ENCODE measurements at places on chromosomes 13 and 19.

GRCh38 chr19:45125975-45126493 lies 33.1 kb downstream of the PPP1R37 start:
- DNase-seq = peak; percentile 37

DNA sequence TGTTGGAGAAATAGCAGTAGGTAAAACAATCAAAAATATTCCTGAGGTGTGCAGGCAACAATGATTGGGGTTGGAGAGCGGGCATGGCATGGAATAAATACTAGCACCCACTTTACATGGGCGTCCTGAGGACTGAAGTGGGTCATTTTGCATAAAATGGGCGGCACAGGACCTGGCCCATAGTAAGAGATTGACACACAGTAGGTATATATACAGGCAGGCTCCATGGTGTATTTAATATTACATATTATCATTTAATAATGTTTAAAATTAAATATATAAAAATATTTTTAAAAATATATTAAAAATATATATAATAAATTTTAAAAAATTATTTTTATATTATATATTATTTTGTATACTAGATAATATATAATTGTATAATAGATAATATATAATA lies 48.3 kb downstream of the CRYL1 start:
- no peak for DNase-seq

DNA sequence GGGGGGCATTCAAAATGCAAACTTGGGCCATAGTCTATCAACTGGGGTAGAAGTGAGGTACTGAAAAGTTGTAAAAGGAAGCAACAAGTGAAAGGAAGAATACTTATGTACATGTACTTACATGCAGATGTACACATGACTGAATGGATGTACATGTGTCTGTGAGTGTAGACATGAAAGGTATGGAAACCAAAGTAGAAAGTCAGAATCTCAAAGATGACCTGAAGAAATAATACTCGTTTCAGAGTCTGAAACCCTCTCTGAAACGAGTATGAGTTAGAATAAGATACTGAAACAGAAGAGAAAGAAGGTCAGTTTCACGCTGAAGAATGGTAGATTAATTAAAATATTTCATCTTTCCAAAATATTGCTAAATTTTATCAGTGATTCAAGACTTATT lies 13.9 kb downstream of the DZIP1 start:
- DNase-seq = no peak

DNA sequence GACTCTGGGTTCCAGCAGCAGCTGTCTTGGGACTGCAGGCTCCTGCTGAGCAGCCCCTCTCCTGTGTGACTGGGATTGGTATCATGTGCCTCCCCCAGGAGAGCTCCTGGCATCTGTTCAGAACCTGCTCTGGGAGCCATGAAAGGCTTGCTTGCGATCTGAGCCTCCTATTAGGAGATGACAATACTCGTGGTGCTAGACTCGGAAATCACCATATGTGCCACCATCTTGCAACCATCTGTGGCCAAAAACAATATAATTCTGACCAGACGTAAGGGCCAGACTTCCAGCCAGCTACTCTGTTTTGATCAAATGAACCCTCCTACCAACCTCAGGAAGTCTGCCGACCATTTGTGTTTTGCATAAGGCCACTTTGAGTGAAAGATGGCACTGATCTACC lies 484.7 kb downstream of the IRS2 start:
- no peak for DNase-seq

GRCh38 chr13:50677258-50677657 lies 166.2 kb downstream of the DLEU7 start:
- DNase-seq = no peak

GRCh38 chr13:44132710-44133109 lies 240.9 kb upstream of the SERP2 start:
- DNase-seq = no peak

DNA sequence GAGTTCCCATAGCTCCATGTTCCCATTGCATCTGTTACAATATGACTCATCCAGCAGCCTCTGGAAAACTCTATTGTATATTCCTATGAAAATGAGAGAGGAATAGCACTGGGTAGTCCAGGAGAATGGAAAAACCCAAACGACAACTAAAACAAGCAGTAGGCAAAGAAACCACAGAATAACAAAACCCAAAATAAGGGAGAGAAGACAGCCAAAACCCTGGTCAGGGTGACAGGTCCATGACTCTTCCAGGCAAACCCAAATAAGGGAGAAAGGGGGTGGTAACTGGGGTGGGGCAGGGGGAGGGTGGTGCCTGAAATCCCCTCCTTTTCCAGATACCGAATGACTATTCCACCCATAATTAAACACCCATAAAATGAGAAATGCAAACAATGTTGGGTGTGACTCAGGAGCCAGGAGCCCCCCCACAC lies 4.0 kb upstream of the ZNF8 start:
- no peak for DNase-seq

- no peak for DNase-seq
Measured at GRCh38 chr13:44732503-44733098, 156.5 kb upstream of the TSC22D1 start.

- peak; percentile 34 for DNase-seq
Measured at GRCh38 chr19:49151267-49152118, 3.7 kb downstream of the HRC start.

- peak; percentile 82 for DNase-seq
Measured at GRCh38 chr13:75263741-75264407, 218.1 kb downstream of the TBC1D4 start.

- peak; percentile 72 for DNase-seq
Measured at GRCh38 chr19:11035441-11036377, 53.6 kb upstream of the LDLR start.

- DNase-seq = no peak
Measured at GRCh38 chr13:113747291-113747833, 11.7 kb upstream of the TMEM255B start.

DNA sequence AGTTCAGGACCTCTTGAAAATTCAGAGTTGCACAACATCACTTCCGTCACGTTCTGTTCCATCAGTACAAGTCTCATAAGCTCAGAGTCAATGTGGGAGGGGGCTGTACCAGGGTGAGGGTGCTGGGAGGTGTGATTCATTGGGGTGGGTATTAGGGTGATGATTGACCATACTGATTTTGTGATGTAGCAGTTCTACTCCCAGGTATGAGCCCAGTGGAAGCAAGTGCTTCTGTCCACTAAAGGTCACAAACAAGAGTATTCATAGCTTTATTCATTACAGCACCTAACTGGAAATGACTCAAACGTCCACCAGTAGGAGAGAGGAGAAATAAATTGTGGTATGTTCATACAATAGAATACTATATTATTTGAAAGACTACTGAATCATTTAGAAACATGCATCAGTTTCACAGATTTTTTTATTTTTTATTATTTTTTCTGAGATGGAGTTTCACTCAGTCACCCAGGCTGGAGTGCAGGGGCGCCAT lies 12.1 kb upstream of the UPF3A start:
- no peak for DNase-seq

GRCh38 chr19:17889609-17890214 lies 18.0 kb downstream of the SLC5A5 start:
- DNase-seq = peak; percentile 42

DNA sequence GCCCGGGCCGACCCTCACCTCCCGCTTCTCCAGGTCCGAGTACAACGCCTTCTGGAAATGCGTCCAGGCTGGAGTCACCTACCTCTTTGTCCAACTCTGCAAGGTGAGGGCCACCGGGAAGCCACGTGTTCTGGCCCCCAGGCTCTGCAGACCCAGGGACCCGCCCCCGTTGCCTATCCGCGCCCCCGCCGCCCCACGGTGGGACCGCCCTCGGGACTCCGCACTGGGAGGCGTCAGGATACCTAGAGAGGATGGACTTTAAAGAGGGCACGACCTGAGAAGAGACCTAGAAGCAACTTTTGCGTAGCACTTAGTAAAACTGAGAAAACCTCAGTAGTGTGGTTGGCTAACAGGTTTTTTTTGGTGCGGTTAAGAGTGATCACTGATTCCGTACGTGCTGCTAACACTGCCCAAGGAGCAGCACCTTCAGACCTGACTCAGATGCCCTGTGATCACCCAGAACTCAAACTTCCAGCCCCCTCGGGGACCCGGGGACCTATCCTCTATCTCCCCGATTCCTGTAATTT lies 492 bp downstream of the TMEM147 start:
- DNase-seq = no peak

DNA sequence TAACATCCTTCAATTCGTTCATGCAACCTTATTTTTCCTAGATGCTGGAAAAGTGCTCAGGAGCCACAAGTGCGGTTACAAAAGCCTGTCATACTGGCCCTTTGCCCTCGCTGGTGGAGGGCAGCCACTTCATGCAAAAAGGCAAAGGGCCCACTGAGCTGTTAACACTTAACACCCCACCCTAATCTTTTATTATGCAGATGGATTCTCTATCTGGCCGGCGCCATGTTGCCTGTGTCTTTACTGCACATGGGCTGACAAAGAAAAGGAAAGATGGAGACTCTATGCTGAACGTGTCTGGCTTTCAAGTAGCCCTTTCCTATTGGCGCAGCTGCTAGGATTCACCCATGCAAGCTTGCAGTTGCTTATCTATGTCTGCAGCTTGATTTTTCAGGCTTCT lies 10.8 kb downstream of the OR7D2 start:
- DNase-seq = no peak

DNA sequence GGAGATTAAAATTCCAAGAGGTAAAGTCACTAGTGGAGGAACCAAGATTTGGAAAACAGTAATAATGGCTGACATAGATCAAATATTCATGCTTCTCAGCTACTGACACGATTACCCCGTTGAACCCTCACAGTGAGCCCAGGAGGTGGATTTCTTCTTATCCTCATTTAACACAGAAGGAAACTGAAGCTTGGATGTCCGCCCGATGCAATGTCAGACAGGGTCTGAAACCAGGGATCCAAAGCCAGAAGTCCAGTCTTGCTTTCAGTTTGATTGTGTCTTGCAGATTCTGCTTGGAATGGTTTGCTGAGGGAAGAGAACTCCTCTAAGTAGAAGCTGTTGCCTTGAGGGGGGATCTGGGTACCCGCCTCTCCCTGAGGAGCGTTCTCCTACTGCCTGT lies 404.7 kb downstream of the KCNRG start:
- DNase-seq = no peak

DNA sequence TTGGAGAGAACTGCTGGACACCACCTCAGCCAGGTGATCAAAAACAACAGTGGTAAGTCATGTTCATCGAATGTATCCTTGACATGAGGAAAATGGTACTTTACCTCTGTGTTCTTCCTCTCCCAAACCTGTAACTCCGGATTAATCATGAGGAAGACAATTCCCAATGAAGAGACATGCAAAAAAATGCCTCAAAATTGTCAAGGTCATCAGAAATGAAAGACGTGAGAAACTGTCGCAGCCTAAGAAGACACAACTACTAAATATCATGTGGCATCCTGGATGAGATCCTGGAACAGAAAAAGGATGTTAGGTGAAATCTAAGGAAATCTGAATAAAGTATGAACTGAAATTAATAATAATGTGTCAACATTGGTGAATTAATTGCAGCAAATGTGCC lies 178.4 kb downstream of the LACC1 start:
- DNase-seq = no peak

DNA sequence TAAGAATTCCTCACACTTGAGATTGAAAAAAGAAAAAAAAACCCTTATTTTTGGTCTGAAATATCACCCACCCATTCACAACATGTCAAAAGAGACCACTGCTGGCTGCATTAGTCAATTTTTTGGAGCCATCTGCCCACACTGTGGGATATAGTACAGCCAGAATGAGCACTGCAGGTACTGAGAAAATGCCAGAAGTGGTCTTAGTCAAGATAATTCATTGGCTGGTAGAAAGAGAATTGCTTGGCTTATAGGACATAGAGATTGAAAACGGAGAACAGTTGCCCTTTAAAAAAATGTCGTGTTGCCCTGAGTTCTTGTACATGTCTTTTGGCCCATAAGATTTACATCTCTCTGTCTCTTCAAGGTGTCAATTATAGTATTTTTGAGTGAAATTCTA lies 1899.5 kb downstream of the OLFM4 start:
- DNase-seq = no peak

DNA sequence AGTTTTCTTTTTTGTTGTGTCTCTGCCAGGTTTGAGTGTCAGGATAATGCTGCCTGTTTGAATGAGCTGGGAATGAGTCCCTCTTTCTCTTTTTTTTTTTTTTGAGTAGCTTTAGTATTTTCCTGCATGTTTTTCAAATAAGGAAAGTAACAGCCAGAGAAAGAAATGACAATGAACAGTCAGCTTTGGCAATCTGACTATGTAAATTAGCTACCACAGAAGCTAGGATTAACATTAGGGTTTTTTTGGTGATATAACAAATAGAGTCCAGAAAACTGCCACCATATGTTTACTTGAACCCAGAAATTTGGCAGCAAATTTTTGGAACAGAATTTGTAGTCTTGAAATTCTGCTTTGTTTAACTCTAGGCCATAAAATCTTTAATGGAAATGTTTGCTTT lies 50.5 kb downstream of the SGCG start:
- no peak for DNase-seq

- peak; percentile 31 for DNase-seq
Measured at GRCh38 chr13:83620530-83621220, 261.6 kb downstream of the SLITRK1 start.

- no peak for DNase-seq
Measured at GRCh38 chr13:48858122-48858902, 117.4 kb upstream of the FNDC3A start.

DNA sequence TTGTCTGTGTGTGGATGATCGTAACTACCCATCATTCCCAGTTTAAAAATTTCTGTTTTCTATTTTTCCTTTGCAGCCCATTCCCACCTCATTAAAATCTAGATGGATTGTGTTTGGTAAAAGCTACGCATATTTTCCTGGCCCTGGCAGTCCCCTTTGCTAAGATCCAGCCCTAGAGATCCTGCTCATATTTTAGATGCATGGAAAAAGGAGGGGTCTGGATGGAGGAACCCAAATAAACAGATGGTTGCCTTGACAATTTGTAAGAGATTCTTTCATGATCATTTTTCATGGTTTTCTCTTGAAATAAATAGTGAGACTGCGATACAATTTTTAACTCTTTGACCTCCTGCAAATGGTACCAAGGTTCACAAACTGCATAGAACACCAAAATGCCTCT lies 174.4 kb downstream of the SLC7A1 start:
- no peak for DNase-seq

DNA sequence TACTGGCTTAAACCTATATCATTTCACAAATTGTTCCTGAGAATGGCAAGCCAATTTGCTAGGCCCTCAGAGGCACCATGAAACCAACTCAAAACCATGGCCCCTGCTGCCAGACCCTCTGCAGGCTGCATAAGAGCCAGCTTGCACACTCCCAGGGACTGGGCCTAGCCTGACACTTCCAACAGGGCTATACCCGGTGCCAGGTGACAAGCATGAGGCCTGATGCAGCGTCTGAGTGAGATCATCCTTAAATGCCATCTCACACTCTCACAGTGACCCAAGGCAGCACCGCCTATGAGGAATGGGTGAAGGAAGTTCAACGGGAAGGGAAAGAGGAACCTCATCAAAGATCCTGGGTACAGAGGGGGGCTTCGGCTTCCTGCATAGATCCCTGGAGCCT lies 65.6 kb downstream of the C13orf42 start:
- DNase-seq = no peak
